Stomach (tissue), 19 donors: ENCODE measurements at places on chromosomes 7 and 10. TPM values are rescaled to one million over a fixed set of nuclear protein-coding genes. Genes with fewer than 3 reads are reported as not detected.
A peak's percentile ranks its signal among the peaks of the same experiment; 100 is the strongest.

The RNF148 gene
- 4.1 TPM for total RNA-seq

The TEX36 gene
- not detected for total RNA-seq

The BUB3 gene
- 132 TPM for total RNA-seq

The DGKI gene
- total RNA-seq, result not detected

The ATOH7 gene
- not detected for total RNA-seq

The DGKB gene
- 260 TPM for total RNA-seq

The ITPRID1 gene
- not detected for total RNA-seq

The NACAD gene
- 9.3 TPM for total RNA-seq

DNA sequence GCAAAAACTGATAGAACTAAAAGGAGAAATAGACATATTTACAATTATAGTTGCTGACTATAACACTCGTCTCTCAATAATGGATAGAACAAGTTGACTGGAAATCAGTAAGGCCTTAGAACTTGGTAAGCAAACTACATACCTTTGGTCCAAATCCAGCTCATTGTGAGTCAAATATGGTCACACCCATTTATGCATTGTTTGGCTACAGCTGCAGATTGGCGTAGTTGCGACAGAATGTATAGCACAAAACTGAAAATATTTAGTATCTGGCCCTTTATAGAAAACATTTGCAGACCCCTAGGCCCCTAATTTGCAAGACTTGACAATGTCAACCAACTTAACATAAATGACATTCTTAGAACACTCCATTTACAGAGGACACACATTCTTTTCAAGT, 103.6 kb upstream of the EGR2 start:
- no peak for DNase-seq

DNA sequence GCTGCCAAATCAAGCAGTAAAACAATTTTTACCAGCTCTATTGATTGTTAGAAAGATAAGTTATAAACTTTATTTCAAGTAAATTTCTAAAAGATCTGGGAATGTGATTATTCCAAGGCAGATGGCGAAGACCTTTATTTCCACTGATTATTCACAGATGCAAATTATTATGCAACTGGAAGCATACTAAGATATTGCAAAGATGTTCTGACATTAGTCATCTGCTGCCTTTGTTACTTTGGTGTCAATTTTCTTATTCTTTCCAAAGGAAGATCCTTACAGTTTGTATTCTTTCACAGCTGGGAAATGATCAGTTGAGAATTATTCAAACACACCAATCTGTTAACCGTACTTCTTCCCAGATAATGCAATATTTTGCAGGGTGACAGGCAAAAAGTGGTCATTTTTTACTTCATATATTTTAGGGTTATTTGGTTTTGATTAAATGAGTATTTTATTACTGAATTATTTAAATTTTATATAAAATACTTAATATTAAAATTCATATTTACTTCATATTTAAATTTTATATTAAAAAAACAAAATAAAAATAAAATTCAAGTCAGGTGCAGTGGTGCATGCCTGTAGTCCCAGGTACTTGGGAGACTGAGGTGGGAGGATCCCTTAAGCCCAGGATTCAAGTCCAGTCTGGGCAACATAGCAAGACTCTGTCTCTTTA, 171.3 kb downstream of the FZD1 start:
- no peak for DNase-seq

GRCh38 chr10:106978756-106979155, 185.8 kb downstream of the SORCS1 start:
- DNase-seq, result no peak

GRCh38 chr10:102773986-102774385, 30.2 kb downstream of the WBP1L start:
- no peak for DNase-seq

- DNase-seq, result no peak
These were observed 45.4 kb downstream of the RBM17 start for GRCh38 chr10:6134099-6134823.

GRCh38 chr7:158858592-158859503, 2.5 kb downstream of the DYNC2I1 start:
- DNase-seq, result no peak

DNA sequence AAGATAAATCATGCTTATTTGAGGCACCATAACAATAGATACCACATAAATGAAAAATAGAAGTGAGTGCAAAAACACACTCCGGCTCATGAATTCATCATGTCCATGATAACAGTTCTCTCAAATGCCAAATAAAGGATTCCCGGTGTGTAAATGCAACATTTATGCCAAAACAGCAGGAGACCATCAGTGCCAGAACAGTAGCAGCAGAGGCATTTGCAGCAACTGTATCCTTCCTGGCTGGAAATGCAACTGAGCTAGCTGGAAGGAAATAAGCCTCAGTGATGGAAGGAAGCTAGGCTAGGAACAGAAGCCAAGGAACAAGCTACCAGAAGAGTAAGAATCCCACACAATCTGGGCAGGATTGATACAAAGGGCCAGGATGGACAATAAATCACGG, 79.9 kb upstream of the THSD7A start:
- DNase-seq, result no peak

GRCh38 chr10:61284222-61284890, 168.8 kb downstream of the TMEM26 start:
- DNase-seq, result no peak

GRCh38 chr7:104327938-104328295, 486 bp upstream of the LHFPL3 start:
- no peak for DNase-seq

- no peak for DNase-seq
These were observed 44.5 kb downstream of the RBM28 start for GRCh38 chr7:128299109-128299607.

DNA sequence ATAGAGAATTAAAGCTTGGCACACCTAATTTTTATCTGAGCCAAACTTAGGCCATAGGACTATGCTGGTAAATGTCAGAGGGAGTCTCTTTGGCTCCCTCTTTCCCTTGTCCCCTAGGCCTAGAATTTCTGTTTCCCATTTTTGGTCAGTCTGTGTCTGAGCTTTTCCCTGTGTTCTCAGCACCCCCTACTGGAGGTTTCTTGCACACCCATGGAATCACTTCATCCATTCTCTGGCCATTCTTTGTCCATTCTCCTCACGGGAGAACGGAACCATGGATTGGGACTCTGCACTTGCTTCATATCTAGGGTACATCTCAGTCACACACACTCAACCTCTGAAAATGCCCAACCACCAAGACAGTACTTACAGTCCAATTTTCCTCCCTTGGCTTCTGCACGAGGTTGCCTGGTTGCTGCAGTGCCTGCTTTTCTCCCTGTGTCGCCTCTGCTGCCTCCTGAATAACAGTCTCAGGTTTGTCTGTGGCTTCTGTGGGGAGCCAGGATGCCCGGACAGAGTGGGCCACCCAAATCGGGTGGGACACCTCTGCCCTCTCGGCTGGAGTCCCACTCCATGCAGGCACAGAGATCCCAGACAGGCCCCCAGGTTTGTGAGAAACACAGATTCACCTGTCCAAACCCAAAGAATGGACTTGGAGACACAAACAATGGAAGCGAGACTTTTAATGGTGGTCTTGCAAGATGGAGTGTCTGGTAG, 35.1 kb upstream of the DNAH11 start:
- DNase-seq, result peak; percentile 45

GRCh38 chr10:130025811-130026485, 61.9 kb upstream of the EBF3 start:
- DNase-seq, result no peak

DNA sequence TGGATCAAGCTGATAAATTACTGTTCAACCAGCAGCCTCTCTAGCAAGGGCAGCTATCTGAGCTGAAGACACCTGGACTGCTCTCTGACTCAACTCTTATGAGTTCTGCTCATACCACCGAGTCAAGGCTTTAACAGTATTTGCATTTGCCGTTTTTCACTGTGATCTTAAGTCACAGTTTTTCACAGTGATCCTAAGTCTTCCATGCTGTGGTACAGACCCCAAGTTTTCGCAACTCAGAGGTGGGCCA, 31.3 kb downstream of the PIP4K2A start:
- DNase-seq, result no peak

GRCh38 chr10:103811463-103811862, 43.9 kb downstream of the SH3PXD2A start:
- no peak for DNase-seq

- no peak for DNase-seq
These were observed 24.4 kb upstream of the ANK3 start for GRCh38 chr10:60414111-60414510.

- DNase-seq, result no peak
These were observed 19.8 kb downstream of the LSMEM1 start for GRCh38 chr7:112500619-112501018.

DNA sequence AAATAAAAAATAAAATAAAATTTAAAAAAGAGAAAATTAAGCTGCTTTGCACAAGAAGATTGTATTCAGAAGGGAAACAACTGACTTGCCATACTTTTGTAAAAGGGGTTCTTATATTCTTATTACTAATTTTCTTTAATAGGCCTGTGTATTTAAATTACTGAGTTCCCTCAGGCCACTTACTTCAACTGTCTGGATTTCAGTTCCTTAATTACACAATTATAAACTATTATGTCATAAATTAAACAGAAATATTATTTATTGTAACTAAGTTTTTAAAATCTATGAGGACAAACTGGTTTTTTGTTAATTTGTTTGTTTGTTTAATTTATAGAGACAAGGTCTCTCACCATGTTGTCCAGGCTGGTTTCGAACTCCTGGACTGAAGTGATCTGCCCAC, 22.4 kb upstream of the MICU1 start:
- DNase-seq, result no peak

DNA sequence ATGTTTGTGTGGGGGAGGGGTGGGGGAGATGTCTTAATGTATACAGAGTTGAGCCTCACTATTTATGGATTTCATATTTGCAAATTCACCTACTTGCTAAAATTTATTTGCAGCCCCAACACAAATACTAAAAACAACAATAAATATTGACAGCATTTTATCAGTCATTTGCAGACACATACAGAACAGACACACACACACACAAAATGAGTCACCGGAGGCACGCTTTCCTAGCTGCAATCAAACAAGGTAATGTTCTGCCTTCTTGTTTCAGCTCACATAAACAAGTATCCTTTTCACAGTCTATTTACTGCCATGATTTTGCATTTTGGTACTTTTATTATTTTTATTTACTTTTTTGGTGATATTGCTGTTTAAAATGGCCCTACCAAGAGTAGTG, 88.5 kb downstream of the IPMK start:
- no peak for DNase-seq
